Stimulated activated CD8-positive, alpha-beta memory T cell treated with anti-CD3 and anti-CD28 coated beads, Interleukin-2, amount 100 ng/mL, for 48 hours (primary cell): ENCODE measurements at places on chromosomes 7 and 10.

DNA sequence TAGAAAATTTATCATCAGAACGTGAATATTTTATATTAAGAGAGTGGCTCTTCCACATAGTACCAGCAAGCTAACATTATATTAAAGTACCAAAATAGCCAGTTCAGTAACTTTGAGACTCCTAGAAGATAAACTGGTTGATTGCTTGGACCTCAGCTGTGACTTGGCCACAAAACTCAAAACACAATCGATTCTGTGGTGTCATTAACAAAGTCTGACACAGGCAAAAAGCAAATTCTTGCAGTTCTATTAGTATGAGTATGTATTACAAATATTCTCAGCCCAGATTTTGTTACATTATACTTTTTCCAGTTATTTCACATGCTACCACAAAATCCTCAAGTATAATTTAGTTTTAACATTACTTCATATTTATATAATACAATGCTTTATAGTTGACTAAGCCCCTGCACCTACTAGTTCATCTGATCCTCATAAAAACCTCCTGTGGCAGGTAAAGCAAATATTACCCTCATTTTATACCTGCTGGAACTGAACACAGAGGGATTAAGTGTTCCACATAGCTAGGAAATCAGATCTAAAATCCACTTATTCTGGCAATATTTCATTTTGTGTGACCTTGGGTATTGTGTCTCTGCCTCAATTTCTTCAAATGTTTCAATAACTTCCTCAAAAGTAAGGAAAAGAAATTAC, 279.9 kb upstream of the MKLN1 start:
- no peak for DNase-seq

DNA sequence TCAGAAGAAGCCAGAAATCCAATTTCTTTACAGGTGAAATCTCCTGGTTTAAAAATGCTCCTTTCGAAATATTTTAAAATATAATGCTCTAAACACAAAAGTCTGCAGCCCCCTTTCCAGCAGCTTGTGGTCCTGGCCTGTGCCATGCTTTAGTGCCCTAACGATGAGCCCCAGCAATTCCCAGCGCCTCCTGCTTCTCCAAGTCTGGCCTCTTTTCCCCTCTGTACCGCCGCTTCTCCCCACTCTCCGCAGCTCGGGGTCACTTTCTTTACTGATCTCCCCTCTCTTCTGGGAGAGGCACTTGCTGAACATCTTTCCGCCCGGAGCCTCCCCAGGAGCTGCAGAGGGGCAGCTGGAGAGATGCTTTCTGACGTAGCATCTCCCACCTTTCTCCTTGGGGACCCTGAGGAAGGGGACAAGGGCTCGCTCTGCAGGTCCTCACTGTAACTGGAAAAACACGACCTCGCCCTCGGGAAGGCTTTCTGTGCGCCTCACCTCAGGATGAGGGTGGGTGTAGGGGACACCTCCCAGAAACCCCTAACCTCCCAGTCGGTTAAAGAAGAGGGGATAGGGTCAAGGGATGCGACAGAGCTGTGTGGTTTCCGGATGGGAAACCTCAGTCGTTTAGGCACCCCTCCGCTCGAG, 565 bp upstream of the INA start:
- no peak for DNase-seq

GRCh38 chr10:114603948-114604347, 54.1 kb downstream of the ABLIM1 start:
- no peak for DNase-seq

DNA sequence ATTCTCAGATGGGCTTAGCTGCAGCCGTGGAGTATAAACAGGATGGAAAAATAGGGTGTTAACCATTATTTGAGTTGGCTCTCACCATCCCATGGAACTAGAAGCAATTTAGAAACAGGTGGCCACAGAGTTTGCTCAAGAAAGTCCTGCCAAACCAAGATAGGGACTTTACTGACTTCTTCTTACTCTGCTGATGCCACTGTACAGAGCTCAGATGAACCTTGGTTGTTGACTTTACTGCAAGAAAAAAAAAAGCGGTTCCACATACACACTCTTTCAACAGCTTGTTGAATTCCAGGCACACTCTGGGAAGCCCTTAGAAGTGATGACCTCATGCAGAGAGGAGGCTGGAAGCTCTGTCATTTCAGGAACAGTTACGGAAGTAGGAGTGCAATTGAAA, 753.4 kb downstream of the NRG3 start:
- no peak for DNase-seq

- DNase-seq: no peak
Observed at GRCh38 chr7:4131063-4131462, 551.0 kb upstream of the FOXK1 start.

DNA sequence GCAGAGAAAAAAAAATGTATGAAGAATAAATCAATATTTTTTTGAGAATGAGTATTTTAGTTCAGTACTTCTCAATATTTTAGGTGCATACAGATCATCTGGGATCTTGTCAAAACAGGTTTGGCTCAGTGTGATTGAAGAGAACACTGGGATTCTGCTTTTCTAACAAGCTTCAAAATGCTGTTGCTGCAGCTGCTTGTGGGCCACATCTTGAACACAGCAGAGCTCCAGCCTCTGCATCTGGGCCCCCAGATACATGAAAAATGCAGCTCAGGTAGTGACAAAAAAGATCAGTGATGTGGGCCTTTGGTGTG, 1177.1 kb upstream of the C7orf33 start:
- DNase-seq: no peak

DNA sequence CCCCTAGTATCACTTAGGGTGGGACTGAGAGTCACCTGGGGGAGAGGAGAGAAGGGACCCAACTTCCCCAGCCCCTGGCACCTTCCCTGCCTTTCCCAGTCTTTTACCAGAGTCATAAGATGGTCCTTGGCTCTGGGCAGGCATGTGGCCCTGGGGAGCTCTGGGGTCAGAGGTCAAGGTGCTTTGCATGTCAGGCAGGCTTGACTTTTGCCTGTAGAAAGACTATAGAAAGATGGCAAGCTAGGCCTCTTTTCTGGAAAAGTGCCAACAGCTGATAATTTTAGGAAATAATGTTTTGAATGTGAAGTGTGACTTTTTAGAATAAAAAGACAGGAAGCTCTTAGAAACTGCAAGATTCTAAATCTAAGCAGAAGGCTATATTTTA, 67.5 kb downstream of the MKI67 start:
- no peak for DNase-seq

DNA sequence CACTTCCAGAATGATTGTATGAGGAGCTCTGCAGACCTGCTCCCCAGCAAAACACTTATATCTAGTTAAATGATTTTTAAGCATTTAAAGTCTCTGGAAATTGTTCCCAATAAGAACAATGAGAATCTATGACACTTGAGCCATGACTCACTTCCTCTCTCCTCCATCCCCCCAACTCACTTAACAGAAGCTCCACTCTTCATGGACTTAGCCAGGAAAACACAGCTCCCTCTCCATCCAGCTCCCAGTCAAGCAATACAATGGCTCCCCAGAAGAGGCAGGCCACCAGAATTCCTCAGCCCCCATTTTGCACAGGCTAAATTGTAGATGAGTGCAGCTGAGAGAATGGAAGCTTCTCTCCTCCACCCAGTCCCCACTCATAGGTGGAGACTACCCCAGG, 27.0 kb downstream of the AOC1 start:
- DNase-seq: no peak

DNA sequence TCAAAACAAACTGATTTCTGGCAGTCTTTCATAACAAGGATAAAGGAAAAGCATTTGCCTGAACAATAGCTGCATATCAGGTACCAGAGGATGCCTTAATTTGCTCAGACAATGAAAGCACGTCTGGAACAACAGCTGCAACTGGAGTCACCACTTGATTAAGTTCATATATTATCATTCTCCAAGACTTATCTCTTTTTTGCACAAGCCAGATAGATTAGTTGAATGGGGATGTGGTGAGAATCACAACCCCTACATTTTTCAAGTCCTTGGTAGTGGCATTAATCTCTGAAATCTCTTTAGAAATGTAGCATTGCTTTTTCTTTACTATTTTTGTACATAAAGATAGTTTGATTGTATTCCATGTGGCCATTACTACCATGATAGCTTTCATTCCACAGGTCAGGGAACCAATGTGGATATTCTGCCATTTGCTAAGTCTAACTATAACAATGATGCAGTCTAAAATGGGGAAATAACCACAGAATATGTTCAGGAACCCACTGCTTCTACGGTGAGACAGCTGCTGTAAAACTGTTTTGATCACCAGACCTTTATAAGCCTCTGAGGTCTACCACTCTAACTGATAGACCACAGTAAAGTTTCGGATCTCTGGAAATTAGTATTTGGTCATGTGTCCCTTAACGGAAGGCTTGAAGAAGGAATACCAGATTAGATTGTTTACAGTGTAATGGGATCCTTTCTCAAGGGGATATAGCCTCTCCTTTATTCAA, 1176.2 kb downstream of the DNAJB9 start:
- no peak for DNase-seq

DNA sequence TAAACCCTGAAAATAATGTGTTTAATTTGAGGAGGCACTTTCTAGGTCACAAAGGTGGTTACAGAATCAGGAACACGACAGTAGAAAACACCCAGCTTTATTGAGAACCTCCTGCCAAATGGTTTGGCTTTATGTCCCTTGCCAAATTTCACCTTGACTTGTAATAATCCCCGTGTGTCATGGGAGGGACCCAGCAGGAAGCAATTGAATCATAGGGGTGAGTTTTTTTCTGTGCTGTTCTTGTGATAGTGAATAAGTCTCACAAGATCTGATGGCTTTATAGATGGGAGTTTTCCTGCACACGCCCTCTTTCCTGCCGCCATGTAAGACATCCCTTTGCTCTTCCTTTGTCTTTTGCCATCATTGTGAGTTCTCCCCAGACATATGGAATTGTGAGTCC, 193.8 kb upstream of the KLF6 start:
- no peak for DNase-seq

DNA sequence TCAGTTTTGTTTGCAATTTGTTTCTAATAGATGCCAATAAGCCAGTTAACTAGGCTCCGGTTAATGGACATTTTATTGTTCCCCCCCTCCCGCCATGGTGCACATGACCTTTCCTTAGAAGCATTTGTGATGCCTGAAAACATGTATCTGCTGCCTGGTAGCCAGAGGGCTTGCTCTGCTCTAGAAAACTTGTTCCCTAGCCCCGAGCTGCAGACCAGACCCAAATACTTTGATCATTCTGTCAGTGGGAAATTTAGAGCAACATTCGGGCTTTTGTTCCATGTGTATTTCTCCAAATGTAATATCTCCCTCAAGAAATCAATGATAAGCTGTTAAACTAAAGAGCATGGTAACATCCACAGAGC, 104.7 kb downstream of the EVX1 start:
- no peak for DNase-seq

DNA sequence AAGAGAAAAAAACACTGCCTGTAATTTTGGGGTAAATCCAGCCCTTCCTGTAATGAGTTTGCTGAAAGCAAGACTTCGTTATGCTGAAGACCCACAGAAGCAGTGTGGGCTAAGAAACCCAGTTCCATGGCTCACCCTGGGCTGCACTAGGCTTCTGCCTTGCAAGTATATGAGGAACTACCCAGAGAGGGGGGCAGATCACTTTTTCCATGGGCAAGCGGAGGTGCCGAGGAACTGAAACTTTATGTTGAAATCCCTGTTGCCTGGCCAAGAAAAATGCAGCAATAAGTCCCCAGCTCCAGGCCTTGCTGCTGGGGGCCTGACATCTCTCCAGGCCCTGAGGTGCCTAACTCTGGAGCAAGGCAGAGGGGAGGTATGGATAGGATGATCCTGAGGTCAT, 8.5 kb downstream of the RASSF4 start:
- no peak for DNase-seq
